ENCODE measurements at places on chromosomes 16 and 17.

- no peak for DNase-seq
Observed at GRCh38 chr17:49913226-49914095, 55.5 kb upstream of the DLX4 start.

DNA sequence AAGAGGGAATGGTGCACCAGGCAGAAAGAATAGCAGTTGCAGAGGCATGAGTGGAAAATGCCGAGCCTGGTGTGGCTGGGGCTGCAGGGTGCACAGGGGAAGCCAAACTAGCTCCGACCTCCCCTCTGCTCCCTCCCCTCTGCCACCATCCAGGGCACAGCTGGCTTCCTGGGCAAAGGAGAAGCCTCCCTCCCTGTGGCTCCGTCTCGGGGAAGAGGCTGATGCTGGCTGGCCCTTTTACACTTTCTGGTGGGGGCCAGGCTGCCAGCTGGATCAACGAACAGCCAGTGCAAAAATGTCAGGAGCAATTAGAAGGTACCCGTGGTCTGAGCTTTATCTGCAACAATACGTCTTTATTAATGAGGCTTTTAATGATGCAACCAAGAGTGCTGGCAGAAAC, 37.1 kb upstream of the KCNJ12 start:
- DNase-seq: no peak

DNA sequence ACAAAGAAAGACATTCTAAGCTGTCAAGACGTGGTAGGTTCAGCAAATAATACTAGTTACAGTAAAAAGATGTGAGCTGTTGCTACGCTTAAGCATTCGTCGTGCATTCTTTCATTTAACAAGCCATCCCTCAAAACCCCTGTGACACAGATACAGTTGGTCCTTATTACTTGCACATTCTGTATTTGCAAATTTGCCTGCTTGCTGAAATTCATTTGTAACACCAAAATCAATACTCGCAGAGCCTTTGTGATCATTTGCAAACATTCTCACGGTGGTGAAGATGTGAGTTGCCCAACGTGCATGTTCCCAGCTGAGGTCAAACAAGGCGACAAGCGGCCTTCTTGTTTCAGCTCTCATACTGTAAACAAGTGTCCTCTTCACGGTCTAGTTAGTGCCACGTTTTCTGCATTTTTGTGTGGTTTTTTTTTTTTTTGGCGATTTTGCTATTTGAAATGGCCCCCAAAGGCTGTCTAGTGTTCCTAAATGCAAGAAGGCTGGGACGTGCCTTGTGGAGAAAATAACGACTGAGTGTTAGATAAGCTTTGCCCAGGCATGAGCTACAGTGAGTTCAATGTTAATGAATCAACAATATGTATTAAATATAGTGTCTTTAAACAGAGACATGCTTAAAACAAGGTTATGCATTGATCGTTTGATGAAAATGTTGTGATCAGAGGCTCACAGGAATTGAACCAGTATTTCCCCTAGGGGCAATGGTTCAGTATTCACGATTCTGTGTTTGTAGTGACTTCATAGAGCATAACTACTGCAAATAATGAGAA, 84.1 kb downstream of the RAB11FIP4 start:
- no peak for DNase-seq

- no peak for DNase-seq
Observed at GRCh38 chr17:4724650-4725049, 6.6 kb upstream of the MED11 start.

DNA sequence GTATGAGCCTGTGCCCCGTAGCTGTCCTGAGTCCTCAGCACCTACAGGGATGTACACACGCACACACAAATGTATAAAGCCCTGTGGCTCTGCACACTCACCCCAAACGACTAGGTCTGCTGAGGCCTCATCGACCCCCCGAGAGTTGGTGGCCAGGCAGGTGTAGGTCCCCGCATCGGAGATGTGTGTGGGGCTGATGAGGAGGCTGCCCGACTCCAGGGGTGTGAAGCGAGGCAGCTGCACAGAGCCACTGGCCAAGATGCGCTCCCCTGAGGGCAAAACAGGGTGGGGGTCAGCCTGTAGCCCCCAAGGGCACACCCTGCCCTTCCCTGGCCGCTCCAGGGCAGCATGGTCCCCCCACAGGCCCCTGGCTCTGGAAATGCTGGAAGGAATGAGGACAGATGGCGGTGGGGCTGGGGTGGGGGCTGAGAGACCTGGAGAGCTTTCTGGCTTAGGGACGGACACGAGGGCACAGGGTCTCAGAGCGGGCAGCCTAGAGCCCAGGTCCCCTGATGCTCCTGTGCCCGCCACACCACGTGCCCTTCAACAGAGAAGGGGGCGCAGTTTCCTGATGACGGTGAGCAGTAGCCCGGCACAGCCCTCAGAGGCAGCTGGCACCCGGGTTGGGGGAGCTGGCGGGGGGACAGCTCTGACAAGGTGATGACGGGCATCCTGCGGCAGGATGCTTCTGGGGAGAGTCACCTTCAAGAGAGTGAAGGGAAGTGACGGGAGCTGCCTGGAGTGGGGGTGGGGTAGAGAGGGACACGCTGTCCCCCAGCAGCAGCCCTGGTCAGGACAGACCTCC, 119.8 kb upstream of the CDC42EP4 start:
- no peak for DNase-seq

- no peak for DNase-seq
Observed at GRCh38 chr16:56977823-56978430, 11.4 kb upstream of the NLRC5 start.

GRCh38 chr17:59558953-59559352, 6.5 kb upstream of the DHX40 start:
- no peak for DNase-seq

DNA sequence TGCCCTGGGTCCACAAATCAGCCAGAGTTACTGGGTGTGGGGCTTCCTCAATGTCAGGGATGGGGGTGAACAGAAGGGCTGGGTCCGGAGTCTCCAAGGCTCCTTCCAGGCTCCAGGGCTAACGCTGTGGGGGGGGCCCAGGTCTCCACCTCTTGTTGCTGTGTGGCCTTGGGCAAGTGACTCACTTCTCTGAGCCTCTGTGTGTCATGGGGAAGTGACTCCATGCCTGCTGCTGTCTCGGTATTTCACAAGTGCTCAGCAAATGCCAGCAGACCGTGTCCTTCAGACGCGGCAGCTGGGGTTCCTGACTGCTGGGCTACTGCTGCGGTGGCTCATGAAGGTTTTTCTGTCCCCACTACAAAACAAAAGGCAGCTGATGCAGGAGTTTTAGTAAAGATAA, 26.6 kb downstream of the JPH3 start:
- DNase-seq: no peak

DNA sequence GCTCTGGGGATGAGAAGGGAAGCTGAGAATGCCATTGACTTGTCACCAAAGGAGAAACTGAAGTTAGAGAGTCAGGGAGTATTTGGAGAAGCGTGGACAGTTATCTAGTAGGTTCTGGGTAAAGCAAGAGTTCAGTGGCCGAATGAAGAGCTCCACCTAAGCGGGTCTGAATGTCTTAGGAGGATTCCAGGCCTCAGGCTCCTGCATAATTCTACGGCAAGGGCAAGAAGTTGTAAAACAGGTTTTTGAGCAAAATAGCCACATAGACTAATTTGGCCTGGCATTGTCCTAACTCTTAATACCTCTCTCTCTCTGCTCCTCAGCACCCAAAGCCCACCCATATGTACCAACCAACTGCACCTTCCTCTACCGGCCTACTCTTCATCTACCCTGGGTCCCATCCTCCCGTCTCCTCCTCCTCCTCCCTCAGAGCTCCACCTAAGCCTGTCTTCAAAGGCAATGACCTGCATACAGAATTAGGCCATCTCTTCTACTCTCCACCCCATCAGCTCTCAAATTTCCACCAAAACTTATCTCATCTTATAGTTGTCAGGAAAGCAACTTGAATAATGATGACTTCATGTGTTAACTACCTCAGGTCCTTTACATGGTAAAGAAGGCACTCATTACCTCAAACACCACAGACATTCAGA, 42.0 kb upstream of the KCNJ2 start:
- DNase-seq: no peak

DNA sequence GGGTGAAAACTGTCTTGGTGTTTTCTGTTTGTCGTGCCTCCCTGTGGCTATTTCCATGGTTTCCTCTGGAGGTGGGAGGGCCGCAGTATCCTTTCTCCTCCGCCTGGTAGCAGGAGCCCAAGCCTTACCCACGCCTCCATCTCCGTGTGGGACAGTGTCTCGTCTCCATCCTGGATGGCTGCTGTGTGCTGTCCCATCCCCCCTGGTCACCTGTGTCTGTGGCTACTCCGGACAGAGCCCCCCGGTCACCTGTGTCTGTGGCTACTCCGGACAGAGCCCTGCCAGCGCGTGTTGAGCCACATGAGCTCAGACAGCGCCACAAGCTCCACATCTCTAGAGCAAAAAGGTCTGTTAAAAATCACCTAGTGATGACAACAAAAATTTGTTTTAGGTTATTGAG, 198.2 kb upstream of the CHMP6 start:
- DNase-seq: no peak

- no peak for DNase-seq
Observed at GRCh38 chr16:67790071-67790470, 16.3 kb downstream of the RANBP10 start.

DNA sequence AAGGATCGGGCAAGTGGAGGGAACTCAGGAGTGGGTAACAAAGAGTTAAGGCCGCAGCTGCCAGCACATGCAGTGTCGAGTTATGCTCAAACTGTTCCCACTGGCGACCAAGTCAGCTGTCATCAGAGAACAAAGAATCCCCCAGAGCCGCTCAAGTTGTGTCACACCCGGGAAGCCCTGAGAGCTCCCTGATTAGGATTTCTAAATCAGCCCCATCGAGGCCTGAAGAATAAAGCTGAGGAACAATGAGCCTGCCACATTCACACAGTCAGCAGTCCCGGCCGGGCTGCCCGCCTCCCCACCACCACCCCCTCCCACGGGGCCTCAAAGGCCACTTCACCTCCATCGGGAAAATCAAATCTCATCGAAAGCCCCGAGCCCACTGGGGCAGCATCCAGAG, 84.5 kb downstream of the SOX9 start:
- DNase-seq: no peak

DNA sequence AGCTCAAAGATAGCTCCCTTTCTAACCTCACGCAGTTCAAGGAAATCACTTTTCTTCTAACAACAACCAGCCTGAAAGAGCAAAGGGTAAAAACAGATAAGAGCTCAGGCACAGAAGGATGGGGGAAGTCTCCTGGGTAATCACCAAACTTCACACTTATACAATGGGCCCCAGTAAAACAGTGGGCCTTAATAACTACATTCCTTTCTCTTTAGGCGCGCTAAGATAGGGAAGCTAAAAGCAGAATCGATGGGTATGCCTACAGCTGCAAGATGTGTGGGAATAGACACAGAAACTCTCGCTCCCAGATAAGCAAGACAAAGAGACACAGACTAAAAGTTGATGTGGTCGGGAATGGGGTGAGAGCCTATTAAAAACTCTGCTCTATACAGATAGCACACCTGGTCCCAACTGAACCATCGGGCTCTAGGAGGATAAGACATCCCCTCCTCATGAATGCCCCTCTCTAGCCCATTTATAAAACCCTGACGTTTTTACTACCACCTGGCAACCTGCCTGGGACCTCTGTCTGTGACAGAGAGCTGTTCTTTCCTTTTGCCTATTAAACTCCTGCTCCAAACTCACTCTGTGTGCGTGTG, 826 bp downstream of the LYZL6 start:
- DNase-seq: no peak

DNA sequence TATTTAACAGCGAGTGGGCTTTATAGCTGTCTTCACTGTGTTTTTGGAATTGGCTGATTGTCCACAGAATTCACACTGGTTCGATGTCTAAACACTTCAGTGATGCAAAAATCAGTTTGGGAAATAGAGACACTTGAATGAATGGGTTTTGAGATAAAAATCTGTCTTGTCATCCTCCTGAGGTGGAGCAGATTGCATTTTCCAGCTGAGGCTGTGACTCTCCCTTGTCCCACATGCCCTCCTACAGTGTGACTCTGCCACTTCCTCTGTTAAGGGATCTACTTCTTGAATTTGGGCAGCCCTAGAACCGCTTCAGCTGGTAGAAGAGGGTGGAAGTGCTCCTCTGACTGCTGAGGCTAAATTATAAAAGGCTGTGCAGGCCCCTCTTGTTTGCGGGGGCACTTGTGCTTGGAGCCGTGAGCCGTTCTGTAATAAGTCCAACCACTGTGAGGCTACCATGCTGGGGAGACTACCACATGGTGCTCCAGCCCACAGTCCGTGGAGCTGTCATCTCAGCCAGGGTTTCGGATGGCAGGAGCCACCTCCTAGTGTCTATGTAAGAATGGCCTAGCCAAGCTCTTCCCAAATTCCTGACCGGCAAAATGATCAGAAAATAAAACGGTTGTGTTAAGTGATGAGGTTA, 175.9 kb downstream of the SPECC1 start:
- DNase-seq: peak; percentile 5

GRCh38 chr16:1290860-1291575, 18.4 kb upstream of the UBE2I start:
- no peak for DNase-seq

- no peak for DNase-seq
Observed at GRCh38 chr17:66595893-66596292, 239.0 kb upstream of the CACNG5 start.

DNA sequence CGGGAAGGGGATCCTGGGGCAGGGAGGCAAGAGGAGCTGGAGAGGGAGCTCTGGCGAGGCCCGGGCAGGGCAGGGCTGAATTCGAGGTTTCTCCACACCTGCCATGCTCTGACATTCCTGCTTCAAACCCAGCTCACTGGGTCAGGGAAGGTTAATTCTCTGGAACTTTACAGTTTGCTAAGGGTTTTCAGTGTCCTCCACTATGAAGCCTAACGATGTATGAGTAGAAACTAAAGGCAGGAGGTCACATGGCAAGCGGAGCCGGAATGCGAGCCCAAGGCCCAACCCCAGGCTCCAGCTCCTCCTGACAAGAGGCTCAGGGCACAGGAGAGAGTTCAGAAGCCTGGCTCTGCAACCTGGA, 29.2 kb downstream of the DCAKD start:
- no peak for DNase-seq

DNA sequence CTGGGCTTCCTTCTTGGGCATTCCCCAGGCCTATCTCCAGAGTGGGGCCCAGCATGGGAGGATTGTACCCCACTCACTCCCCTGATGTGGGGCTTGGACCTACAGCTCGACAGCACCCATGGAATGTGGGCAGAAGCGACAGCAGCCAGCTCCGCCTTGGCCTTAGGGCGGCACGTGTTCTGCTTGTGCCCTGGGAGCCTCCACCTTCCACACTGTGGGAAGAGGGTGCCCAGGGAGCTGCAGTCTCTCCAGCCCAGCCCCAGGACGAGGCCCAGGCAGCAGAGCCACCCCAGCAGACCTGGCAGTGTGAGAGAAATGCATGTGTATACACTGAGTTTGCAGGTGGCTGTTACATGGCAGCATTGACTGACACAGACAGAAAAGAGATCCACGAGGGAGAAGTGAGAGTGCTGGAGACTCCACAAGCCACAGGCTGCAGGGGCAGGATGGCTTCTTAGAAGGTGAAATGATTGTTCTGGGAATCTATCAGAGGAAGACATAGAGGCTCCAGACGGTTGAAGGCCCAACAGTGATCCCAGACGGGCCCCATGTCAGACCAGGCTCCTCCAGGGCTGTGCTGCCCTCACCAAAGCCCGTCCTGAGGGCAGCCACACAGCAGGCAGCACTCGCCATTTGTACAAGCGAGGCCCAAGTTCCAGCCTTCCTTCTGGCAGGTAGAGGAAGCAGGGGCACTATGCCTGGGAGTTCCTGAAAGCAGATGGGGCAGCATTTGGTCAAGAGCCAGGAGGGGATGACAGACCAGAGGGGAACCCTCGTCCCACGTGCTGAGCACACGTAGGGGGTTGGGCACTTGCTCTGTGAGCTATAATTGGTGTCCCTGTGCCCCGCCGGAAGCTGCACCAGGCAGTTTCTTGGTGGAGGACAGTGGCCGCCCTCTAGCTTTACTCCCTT, 2.8 kb upstream of the DNASE1 start:
- no peak for DNase-seq

All from CD4-positive, alpha-beta T cell treated with Interferon gamma for 1 hour (primary cell).